ENCODE measurements at places on chromosomes 5 and 9.

GRCh38 chr5:169637549-169638121 is 560 bp downstream of the DOCK2 start:
- DNase-seq: peak; percentile 56

GRCh38 chr5:139584137-139584536 is 23.0 kb downstream of the UBE2D2 start:
- no peak for DNase-seq

DNA sequence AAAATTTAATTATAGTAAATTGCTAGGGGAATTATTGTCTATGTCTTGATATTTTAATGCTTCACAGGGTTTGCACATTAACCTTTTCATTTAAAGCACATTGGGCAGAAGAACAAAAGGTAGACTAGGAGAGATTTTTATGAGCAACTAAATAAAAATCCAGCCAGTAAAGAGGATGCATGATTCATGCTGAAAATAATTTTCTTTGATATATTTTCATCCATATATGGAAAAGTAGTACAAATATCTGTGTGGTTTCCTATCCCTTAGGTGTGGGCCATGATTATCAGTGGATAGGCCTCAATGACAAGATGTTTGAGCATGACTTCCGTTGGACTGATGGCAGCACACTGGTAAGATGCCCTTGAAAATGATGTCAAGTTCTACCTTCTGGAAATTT is 83.1 kb downstream of the VCAN start:
- no peak for DNase-seq

GRCh38 chr5:140310434-140310833 is 7.5 kb upstream of the PFDN1 start:
- no peak for DNase-seq

- no peak for DNase-seq
Measured at GRCh38 chr5:3596857-3597166, 1.2 kb downstream of the IRX1 start.

DNA sequence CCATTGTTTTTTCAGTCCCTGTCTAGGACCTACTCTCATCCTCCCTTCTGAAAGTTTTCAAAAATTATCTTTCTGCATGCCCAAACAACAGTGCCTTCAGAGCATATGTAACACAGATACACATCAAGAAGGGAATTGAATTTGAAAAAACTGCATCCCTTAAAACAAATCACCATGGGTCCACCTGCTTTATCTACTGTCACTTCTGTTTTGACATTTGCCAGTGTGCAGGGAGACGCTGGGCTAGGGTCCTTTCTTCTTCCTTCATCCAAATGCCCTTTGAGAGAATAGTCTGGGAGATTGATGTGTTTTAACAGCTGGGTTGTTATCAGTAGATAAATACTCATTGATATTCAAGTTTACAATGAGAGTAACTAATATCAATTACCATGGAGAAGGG is 1630.1 kb downstream of the MAT2B start:
- no peak for DNase-seq
